ENCODE measurements at places on chromosomes 6 and 20.

DNA sequence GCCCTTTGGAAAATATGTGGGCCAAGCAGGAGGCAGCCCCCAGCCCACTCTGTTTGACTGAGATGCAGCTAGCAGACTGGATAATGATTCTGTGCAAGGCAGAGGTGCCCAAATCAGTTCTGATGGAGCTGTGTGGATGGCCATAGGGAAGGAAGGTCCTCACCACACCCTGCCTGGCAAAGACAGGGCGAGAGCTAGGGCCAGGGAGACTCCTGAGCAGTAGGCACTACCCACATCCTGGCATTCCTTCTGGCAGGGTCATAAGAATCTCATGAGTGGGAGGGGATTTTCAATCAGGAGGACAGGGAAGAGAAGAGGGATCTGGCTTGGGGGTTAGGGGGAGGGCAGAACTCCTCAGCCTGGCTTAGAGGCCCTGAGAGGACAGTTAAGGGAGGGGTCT is 18.6 kb upstream of the TREM2 start:
- no peak for DNase-seq

DNA sequence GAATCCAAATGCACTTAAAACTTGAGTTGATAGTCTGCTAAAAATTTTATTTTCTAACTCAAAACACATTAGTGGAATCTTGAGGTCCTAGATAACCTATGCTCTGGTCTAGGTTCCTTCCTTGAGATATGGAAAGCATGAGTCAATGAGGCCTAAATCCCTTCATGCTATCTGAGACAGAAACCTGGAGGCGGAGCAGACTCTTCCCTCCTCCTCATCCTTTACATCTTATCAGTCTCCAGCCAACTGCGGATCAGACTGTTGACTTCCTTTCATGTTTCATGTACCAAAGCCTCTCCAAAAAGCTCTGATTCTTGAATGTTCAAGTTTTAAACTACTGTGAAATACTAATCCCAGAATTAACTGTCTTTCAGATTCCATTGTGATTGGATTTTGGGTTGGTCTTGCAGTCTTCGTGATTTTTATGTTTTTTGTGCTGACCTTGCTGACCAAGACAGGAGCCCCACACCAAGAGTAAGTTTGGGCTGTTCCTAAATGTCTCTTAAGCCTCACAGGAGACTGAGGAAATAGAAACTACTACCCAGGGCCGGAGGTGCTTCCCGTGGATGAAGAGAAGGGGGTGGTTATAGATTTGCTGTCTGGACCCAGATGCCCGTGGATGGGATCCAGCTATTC is 29.1 kb downstream of the MRAP2 start:
- peak; percentile 85 for DNase-seq

DNA sequence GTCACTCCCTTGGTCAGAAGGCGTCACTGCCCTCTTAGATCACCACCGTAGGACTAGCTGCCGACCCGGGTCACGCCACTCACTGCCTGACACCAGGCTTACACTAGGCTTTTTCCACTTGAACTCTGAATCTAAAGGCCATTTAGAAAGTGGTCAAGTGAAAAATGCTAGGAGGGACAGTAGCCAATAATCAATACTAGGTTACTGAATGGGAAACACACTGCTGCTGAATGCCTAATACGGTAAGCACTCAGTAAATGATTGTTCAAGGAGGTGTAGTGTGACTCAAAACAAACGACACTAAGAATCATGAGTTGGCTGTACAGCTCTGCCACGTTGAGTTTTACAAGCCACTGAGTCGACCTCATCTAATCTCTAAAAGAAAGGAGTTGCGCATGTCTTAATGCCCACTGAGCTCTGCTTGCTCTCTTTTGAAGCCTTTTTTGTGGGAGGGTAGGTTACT is 760 bp upstream of the IBTK start:
- peak; percentile 73 for DNase-seq

GRCh38 chr6:73011945-73012344 is 213.4 kb downstream of the KHDC1L start:
- no peak for DNase-seq

- no peak for DNase-seq
These were observed 212.9 kb upstream of the PRDM1 start for GRCh38 chr6:105873211-105873704.

GRCh38 chr6:47145212-47145611 is 103.1 kb upstream of the ADGRF1 start:
- no peak for DNase-seq

DNA sequence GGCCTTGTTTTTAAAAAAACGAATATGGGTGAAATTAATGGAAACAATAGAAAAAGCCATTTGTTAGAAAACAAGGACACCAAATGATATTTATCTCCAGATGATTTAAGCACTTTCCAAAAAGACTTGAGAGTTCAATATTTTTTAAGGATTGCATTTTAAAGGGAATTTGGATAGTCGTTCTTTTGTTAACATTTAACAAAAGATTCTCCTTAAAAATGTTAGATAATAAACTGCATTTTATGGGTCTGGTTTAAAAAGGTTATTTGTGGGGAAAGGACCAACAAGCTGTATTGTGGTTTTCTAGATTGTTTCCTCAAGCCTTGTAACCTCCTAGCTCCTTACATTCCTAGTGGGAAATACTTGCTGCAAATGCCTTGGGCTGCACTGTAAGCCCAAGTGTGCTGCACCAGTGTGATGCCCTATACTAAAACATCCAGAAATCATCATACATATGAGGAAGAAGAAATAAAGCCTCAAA is 1.5 kb upstream of the PHIP start:
- no peak for DNase-seq

- peak; percentile 81 for DNase-seq
These were observed 48.6 kb downstream of the SLC2A10 start for GRCh38 chr20:46757754-46758678.

- DNase-seq = no peak
These were observed 42.6 kb upstream of the NFATC2 start for GRCh38 chr20:51585148-51585547.

GRCh38 chr20:62804021-62804626 is 511 bp upstream of the OGFR start:
- no peak for DNase-seq

DNA sequence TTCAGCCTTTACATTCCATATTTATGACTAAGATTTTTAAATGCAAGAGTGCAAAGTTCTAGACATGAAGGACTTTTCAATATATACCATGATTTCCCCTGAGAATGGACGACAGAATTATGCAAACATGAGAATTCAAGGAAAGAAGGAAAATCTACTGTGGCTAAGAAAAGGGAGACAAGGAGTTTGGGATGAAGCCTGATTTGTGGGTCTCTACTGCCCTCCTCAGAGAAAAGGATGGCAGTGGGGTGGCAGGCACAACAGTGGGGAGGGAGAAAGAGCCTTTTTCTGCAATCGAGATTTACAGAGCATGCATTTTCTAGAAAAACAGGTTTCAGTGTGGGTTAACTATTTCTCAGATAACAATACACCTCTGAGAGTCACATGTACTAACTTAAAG is 466.9 kb upstream of the NRSN1 start:
- DNase-seq = no peak

DNA sequence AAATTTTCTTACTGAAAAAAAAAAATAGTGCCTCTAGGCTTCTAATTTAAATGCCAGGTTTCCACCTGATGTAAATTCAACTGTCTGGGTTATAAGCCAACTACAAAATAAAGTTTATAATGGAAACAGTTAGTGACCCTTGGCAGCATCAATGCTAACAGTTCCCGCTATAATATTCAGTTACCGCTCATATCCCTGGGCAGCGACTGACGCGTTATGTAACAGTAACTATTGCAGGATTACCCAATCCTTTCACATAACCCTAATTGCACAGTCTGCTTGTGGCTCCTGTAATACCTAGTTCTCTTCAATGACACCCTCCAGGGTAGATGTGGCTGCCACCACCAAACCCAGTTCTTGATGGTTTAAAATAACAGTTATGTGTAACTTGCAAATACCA is 208.6 kb downstream of the MOXD1 start:
- DNase-seq = no peak

DNA sequence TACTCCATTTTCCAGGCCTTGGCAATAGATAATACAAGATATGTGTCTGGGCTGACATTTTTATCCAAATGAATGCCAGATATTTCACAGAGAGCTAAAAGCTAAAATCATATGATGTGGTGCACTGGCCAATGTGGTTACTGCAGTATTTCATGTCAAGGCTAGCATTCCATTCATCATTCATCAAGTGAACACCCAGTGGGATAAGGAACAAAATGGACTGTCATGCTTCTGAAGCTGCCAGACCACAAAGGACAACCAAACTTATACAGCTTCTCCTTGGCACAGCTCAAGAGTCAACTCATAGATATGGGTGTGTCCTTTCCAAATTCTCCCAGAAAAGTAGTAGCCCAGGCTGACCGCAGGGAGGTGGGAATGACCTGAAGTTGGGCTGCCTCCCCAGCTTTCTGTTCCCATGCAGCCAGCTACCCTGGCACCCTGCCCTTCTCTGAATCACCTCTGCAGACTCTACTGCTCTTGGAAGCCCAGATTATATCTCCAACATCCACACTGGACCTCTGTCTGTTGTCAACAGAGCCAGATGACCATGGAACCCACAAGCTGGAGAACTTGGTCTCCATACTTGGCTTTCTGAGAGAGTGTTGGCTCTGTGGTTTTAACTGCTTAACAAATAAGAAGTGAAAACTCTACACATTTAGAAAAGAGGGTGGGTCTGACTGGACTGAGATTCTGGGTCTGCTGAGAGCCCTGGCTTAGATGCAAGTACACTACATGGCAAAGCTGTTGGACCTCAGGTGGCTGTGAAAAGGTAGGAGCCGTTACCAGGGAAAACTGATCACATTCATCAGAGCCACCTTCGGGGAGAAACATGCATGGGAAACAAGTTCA is 122.8 kb downstream of the ALDH8A1 start:
- DNase-seq = no peak

- no peak for DNase-seq
These were observed 49.0 kb upstream of the TAGAP start for GRCh38 chr6:159093609-159094443.

DNA sequence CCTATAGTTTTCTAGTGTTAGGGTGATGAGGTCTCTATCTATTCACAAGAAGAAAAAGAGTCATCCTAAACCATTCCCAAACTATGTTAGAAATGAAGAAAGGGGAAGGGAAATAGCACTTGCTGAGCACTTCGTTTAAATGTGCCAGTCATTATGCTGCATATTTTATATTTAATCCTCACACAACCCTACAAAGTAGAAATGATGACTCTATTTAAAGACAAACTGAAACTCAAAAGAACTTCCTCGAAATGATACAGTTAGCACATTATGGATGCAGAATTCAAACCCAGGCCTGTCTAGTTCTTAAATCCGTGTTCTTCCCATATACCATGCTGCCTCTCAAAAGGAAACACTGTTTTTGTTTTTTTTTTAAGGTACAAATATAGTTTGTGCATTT is 174.6 kb downstream of the GMPR start:
- no peak for DNase-seq

DNA sequence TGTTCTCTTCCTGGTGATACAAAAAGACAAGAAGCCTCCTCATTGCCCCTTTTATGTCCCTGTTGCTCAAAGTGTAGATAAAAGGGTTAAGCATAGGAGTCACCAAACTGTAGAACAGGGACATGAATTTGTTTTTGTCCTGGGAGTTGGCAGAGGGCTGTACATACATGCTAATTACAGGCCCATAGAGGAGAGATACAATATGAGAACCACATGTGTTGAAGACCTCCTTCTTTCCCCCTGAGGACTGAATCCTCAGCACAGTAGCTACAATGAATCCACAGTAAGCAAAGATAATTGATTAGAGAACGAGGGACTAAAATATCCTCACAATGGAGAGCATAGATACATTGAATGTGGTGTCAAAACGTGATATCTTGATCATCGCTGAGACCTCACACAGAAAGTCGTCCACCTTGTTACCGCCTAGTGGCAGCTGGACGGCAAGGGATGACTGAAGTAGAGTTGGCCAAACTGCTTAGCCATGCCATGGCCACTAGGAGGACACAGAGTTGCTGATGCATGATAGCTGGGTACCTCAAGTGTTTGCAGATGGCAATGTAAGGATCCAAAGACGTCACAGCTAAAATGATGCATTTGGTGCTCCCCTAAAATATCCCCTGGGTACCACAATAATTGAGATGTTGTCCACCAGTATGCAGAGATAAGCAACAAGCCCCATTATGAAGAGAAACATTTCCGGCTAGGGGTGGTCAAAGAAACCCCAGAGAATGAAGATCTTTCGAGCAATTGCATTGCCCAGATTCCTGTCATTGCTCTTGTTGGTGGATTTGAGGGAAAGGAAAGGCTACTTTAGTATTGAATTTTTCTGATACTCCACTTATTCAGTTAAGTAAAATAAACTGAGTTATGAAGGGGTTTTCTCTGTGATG is 15.0 kb downstream of the OR2B3 start:
- DNase-seq = peak; percentile 63

DNA sequence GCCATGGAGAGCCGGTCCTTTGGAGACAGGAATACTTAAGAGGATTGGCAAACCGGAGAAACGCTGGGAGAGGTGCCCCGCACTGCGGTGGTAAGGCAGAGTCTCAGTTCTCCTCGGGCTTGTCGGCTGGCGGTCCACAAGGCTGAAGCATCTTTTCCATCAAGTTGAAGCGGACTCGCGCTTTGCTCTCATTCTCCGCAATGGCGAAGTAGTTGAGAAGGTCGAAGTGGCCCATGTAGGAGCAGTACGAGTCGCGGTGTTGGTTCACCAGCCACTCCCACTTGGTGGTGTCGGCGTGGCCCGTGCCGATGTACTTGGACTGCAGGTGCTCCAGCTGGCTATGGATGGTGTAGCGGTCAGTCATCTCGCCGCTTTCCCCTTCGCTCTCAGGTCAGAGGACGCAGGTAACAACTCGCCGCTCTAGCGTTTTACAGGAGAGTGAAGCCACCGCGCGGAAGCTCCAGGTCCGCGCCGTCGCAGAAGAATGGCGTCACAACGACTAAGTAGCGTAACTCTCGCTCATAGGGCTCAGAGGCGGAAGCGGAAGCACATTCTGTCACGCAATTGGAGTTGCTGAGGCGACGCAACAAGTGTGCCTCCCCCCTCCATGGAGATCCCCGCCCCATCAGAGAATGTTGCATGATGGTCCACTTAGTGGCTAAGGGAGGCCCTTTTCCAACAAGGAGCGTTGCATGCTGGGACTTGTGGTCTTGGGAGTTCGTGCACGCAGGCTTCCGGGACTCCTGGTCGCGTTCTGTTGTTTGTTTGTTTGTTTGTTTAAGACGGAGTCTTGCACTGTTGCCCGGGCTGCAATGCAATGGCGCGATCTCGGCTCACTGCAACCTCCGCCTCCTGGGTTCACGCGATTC is at the start of gene SF3B5:
SF3B5 (minus strand) TSS at position 440 of the 869 bp plus-strand sequence; CDS start at position 364, 76 bp downstream.
- peak; percentile 95 for DNase-seq

DNA sequence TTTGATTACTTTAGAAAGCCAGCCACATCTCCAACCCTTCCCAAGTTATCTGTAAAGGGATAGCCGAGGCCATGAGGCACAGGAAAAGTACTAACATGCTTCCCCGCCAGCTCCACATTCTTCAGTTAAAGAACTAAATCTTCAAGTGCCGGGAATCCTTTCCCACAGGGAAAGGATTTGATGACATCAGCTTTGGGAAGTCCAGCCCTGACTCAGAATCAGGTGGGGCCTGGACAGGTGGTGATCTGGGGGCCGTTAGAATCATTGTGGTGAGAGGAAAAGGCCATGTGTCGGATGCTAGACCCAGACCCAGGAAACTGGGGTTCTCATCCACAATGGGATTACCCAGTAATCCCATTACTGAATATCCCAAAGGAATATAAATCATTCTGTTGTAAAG is 580.0 kb downstream of the QKI start:
- DNase-seq = no peak
